GDM1 (cell line): ENCODE measurements at places on chromosomes 7 and 10.

DNA sequence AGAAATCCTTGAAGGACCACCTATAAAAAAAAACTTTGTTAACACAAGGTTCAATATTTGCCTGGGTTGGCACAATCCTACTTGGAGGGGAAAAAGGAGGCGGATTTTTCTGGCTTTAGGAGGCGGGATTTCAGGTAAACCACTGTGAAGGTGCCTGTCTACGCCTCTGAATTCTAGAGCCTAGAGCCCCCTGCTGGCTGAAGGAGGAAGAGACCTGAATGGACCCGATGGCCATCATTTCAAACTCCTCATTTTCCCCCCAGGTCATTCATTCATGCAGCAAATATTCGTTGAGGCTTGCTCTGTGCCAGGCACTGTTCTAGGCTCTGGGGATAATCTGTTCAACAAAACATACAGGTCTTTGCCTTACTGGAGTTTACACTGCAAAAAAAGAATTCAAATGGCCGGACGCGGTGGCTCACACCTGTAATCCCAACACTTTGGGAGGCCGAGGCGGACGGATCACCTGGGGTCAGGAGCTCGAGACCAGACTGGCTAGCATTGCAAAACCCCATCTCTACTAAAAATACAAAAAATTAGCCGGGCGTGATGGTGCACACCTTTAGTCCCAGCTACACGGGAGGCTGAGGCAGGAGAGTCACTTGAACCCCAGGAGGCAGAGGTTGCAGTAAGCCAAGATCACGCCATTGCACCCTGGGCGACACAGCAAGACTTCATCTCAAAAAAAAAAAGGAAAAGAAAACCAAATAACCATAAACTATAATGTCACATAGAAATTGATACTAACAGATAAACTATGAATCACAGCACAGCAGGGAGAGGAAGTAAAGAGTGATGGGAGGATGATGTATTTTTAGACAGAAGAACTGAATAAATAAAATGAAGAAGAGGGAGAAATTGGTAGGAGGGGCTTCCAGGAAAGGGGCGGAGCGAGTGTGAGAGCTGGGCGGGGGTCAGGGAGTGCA, 90.1 kb upstream of the NFE2L3 start:
- no peak for DNase-seq

DNA sequence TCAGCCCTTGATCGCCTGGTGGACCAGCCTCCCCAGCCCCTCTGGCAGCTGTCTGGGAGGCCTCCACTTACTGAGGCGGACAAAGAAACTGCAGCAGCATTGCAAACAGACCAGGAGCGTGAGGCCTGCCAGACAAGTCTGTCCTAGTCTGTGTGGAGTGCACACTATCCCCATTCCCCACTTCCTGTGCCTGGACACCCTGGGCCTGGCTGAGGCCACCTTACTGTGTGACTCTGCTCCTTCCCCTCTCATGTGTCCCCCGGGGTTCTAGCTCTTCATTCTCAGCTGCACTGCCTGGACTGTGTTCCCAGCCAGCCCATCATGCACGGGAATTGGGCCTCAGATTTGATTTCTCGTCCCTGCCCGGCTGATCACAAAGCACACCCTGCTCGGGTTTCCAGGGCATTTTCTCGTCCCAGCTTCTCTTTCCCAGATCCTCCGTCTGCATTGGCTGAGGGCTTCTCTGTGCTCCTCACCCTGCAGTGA, 16.7 kb upstream of the C10orf90 start:
- DNase-seq = no peak

DNA sequence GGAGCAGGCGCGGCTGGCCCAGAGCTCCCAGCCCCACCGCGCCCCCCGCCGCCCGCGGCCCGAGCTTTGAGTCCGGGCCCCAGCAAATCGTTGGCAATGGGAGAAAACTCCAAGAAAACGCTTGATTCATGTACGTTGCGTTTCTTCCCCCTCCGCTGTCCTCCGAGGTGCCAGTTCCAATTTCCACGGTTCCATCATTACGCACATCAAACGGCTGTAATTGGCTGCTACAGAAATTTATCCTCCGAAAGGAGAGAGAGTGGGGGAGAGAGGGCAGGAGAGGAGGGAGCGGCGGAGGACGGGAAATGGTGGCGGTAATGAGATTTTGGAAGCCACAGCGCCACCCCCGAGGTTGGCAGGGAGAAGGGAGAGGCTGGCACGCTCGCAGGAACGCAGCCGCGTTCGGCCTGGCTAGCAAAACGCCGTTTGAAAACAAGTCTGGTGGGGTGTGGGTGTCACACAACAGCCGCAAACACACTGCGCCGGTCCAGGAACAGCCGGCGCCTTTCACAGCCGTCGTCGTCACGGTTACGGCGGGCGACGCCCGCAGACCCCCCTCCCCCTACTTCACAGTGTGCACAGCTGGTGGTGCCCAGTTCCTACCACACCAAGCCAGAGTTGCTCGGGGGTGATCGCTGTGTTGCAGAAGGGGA, 57.5 kb downstream of the UNCX start:
- DNase-seq = no peak

- DNase-seq = no peak
Measured at GRCh38 chr7:73350306-73351068, 22.5 kb downstream of the FKBP6 start.

DNA sequence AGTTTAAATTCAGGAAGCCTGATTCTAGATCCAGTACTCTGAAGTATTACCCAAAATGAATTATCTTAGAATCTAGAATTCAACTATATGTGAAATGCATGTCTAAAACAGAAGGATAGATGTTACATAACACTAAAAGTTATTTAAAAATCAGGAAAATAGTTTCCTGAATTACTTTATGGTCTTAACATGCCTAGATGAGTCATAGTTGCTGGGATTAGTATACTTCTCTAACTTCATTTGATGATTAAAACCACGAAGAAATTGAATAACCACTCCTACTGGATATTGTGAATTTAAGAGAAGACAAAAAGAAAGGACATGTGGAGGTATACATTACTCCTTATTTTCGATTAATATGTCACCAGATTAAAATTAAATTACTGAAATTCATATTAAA, 65.5 kb downstream of the ATAD1 start:
- DNase-seq = no peak

GRCh38 chr10:102678842-102679289, 34.6 kb downstream of the TRIM8 start:
- DNase-seq = no peak

DNA sequence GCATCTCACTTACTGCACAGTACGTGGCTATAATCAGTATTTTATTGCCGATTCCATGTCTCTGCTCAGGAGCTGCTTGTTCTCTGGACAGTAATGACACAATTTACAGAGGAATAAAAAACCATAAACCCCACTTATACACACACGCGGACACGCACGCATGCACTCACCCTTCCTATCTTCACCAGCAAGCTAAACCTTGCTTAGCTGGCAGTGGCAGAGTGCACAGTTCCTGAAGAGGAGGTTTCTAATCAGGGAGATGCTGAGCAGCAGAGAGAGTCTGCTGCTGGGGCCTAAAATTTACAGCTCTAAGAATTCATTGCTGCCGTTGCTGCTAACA, 66.3 kb downstream of the SND1 start:
- DNase-seq = no peak

GRCh38 chr7:106749165-106749564, 88.2 kb upstream of the CCDC71L start:
- DNase-seq = no peak

GRCh38 chr10:114332301-114333192, 71.8 kb downstream of the AFAP1L2 start:
- no peak for DNase-seq

DNA sequence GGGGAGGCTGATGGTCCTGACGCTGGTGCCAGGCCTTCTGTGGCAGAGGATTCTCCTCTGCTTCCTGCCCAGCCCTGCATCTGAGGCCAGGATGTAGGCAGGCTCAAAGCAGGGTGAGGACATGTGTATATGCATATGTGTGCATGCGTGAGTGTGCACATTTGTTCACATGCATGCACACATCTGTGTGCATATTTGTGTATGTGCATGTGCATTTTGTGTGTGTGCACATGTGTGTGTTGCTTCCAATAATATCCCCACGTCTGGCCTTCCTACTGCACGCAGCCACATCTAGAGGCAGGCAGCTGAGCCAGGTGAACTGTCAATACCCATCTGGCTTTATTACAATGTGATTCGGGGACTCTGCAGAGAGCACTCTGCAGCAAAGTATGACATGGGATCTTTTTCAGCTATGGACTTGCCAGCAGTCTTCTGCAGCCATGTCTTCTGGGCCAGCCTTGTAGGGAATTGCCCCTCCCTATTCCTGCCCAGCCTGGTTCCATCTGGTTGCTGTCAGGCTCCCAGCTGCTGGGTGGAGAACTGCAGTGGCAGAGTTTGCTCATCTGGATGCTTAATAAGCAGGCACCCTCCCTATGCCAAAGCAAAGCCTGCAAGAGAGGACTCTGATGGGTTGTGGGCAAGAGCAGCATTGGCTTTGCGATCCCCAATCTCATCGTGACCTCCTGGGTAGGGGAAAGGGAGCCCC, 140.7 kb downstream of the PFKFB3 start:
- no peak for DNase-seq

DNA sequence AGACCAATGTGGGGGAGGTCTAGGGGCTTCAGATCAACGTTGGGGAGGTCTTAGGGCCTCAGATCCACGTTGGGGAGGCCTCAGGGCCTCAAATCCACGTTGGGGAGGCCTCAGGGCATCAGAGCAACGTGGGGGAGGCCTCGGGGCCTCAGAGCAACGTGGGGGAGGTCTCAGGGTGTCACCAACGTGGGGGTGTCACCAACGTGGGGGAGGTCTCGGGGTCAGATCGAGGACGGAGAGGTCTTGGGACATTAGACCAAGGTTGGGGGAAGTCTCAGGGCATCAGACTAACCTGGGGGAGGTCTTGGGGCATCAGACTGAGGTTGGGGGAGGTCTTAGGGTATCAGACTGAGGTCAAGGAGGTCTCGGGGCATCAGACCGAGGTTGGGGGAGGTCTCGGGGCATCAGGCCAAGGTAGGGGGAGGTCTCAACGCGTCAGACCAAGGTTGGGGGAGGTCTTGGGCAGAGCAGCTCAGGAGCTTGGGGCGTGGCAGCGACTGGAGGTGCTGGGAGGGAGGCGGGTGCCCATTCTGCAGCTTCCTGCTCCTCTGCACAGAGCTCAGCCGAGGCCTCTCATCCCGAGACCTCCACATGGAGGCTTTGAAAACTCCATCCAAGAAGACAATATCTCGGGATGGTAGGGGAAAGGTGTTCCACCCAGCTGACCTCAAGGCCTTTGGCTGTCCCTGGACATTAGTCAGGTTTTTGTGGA, 159.8 kb downstream of the WDR37 start:
- no peak for DNase-seq

DNA sequence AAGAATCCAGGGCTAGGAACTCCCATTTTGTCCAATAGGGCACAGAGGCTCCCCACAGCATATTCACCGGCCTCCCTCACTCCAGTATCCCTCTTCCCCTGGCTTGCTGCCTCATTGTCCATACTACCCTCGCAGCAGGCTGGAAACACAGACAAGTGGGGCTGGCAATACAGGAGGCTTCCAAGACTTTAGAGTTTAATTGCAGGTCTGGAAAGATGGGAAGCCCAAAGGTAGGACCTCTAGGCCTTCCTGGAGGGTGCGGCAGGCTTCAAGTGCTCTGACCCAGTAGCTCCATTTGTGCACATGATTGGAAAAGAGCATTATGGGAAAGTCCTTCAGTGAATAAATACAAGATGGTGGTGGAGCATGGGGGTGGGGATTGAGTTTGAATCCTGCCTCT, 166.7 kb downstream of the EVX1 start:
- no peak for DNase-seq

- no peak for DNase-seq
Measured at GRCh38 chr7:142152076-142152475, 40.6 kb downstream of the MGAM2 start.

DNA sequence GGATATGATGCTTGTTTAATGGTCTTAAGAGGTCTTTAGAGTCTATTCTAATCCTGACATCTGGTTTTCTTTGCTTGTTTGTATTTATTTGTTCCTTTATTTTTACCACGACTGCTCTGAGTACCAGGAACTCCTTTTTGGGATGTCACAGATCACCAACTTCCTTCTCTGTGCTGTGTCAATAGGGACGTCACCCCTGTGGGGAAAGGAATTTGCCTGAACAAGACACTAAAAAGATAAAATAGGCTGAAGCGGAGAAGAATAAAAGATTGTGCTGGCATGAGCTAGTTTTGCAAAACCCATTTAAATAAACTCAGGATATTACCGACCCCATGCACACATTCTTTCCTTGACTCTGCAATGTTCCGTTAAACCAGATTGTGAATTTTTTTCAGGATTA, 27.7 kb downstream of the MGMT start:
- DNase-seq = no peak
